ENCODE measurements at places on chromosomes 2 and 18.

- no peak for DNase-seq
Measured at GRCh38 chr18:75317300-75317699, 106.7 kb downstream of the TSHZ1 start.

GRCh38 chr2:159793326-159793725 is 4.7 kb downstream of the CD302 start:
- no peak for DNase-seq

GRCh38 chr18:68948622-68949021 is 150.7 kb downstream of the CCDC102B start:
- DNase-seq, result no peak

DNA sequence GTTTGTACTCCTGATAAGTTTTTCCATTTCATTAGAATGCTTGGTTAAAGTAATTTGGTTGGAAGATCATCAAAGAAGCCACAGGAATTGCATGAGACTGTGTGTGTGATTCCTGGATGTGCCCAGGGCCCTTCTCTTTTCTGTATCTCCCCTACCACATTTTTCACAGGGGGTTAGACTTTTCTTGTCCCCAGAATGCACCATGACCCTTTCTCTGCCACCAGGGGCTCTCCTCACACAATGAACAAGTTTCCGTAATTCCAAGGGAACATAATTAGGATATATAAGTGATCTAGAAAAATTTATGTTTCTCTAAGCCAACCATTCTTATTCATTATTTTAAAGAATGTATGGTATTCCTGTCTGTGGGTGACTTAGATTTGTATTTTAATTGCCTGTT is 291.8 kb downstream of the NEDD4L start:
- peak; percentile 41 for DNase-seq

GRCh38 chr2:119407430-119408220 is 24.0 kb upstream of the TMEM37 start:
- peak; percentile 48 for DNase-seq

GRCh38 chr2:229642371-229642770 is 72.0 kb downstream of the DNER start:
- DNase-seq, result no peak

GRCh38 chr2:51324051-51324450 is 292.1 kb upstream of the NRXN1 start:
- no peak for DNase-seq

DNA sequence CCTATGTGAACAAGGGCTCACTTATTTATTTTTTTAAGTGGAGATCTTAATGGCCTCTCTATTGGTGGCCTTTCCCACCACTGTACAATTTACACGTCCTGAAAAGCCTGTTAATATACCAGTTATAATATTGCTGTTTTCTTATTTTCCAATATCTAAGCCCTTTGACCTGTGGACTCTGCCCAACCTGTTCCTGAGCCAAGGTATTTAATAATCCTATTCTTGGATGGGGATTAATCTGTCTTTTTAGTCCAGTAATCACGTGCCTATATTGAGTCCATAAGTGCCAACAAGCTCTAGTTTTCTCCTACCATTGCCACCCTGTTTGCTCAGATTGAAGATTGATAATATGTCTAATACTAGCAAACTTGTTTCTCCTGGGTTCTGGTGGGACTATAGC is 42.7 kb downstream of the MBD5 start:
- no peak for DNase-seq

- DNase-seq, result no peak
Measured at GRCh38 chr18:75745147-75745546, 317.6 kb upstream of the SMIM21 start.

DNA sequence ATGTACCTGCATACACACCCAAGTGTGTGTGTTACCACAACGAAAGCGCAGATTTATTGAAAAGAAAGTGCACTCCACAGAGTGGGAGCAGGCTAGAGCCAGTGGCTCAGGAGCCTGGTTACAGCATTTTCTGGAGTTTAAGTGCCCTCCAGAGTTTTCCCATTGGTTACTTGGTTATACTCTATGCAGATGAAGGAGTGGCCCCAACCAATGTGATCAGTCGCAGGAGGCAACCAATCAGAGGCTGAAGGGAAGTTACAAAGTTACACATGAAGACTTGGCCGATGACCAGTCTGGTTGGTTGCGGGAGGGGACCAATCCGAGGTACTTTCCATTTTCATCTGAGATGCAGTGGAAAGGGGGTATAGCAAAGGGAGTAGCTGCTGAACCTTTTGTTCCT is 13.5 kb upstream of the PRLH start:
- no peak for DNase-seq

GRCh38 chr2:111967018-111967417 is 68.6 kb downstream of the MERTK start:
- no peak for DNase-seq

DNA sequence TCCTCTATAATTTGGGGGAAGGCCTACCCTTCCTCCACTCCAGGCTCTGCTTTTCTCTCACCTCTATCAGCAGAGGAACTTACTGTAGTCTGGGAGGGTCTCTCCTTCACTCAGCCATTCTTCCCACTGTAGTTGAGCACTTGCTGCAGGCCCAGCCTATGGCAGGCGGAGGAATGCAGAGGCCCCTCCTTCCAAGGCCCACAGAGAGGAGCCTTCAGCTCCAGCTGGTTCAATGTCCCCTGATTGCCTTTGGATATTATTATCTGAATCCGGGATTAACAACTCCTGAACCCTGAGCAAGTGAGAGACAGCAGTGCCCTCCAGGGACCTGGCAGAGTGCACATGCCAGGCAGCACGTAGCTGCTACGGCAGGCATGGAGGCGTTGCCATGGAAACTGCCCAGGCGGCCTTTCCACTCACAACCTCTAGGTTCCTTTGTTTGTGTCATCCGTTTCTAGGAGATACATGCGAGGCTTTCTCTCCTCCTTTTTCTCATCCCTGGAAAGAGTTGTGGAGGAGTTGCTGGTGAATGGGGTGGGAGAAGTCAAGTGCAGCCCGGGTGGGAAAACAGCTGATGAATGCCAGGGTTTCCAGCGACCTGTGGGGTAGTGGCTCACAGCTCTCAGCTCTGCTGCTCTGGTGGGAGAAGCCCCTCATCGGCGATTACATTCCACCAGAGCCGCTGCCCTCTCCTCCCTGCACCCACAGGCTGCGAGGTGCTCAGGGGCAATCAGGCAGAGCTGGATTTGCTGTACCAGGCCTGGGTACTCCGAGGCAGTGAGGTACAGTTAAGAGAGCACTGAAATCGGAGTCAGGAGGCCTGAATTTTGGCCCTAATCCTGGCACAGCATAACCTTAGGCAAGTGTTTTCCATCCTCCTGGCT is 55.3 kb upstream of the HK2 start:
- DNase-seq, result peak; percentile 34

Data from fibroblast of skin of right quadriceps (primary cell).